ENCODE measurements at places on chromosomes 11 and 22.

DNA sequence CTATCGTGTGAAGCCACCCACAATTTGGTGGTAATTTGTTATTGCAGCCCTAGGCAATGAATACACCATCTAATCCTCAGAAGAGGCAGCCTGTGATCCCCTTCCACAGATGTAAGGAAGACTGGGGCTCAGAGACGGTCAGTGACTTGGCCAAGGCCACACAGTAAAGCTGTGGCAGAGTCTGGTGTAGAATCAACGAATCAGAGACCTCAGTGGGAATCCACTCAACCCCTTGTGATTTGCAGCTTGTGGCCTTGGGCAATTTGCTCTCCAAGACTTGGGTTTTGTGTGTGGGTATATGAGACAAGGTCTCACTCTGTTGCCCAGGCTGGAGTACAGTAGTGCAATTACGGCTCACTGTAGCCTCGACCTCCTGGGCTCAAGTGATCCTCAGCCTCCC is 1.9 kb downstream of the LGALS2 start:
- no peak for DNase-seq

GRCh38 chr22:39946126-39946502 is 14.1 kb upstream of the TMA7B start:
- DNase-seq: no peak

DNA sequence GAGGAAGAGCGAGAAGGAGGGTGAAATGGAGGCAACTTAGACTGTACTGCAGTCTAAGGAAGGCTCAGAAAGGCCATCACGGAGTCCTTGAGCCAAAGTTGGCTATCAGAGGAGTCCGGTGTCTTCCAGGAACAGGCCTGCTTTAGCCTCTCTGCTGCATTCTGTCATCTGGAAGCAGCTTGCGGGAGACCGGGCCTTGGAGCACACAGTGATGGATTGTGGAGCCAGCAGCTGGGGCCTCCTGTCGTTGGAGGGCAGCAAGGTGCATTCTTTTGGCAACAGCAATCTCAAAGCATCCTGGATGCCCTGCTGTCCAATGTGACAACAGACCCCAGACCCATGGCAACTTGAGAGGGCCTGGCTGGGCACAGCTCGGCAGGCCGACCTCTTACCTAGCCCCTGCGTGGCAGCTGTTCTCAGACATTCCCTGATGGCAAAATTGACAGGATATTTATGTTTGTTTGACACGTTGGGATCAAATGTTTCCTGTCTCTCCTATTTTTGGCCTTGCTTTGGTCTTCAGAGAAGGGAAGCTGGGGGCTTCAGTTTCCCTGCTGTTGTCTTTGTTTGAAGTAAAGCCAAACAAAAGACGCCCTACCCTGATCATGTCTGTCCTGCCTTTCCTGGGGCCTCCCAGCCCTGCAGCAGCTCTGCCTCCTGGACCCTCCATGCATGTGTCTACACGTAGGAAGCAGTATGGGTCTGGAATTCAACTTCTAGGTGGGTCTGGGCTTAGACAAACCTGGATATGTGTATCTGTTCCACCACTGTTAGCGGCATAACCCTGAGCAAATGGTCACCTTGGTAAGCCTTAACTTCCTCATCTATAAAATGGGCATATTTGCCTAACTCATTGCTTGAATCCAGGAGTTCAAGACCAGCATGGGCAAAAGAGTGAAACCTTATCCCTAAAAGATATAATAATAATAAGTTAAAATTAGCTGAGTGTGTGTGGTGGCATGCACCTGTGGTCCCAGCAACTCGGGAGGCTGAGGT is 43.9 kb upstream of the LMO2 start:
- DNase-seq: no peak

DNA sequence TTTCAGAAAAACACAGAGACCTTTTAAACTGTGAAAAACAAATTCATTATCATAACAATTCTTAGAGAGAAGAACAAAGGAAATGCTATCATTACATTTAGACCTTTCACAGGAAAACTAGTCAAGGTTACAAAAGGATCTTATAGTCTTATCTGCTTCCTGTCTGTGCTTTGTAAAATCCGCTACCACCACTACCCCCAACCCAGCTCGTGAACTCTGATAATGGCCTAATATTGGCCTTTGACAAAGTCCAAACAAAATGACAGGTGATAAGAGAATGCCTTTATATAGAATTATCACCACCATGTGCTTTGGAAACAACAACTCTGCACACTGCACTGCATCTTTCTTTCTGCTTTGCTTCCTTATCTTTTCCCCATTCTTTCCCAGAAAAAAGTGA is 272.5 kb downstream of the SBF2 start:
- no peak for DNase-seq

DNA sequence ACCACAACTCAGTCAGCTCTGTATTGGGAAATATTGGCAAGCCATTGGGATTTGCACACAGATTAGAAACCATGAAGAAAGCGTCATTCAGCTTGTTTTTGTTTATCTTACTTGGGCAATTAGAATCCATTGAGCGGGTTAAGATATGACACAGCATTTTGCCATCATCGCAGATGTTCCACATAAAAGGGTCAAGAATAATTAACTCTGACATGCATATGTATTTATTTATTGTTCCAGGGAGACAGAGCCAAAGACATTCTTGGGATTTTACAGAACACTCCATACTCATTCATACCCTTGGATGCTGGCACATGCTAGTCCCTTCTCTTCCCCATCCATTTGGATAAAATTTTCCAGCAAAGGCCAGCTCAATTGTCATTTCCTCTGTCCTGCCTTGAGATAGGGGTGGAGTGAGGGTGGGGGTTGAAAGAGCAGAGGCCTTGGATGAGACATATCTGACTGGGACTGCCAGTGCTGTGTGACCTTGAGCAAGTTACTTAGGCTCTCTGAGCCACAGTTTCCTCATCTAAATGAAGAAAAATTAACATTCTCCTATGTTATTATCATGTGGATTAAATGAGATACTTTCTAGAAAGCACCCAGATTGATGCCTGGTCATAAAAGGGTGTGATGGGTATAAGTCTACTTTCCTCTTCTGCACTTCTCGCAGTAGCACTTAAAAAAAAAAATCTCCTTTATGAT is 179.7 kb downstream of the RRAS2 start:
- no peak for DNase-seq

- DNase-seq: no peak
Measured at GRCh38 chr11:2944530-2944929, 15.3 kb upstream of the PHLDA2 start.

DNA sequence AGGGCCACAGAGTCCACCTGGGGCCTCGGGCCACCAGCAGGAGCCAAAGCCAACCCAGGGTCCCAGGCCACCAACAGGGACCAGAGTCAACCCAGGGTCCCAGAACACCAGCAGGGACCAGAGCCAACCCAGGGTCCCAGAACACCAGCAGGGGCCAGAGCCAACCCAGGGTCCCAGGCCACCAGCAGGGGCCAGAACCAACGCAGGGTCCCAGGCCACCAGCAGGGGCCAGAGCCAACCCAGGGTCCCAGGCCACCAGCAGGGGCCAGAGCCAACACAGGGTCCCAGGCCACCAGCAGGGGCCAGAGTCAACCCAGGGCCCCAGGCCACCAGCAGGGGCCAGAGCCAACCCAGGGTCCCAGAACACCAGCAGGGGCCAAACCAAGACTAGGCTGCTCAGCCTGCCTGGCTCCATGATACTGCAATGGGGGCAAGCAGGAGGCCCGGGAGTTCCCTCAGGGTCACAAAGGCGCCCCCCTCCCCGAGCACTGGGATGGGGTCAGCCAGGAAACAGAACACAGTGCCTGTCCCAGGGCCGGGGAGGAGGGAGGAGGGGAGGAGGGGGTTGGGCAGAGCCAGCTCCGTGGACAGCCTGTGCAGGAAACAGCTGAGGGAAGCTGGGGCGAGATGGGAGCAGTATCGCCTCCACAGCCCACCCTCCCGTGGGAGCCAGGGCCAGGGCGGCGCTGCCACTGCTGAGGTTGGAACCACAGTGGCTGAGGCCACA is 62.0 kb upstream of the PRR5 start:
- DNase-seq: no peak

GRCh38 chr11:68724293-68724692 is 27.0 kb downstream of the TESMIN start:
- DNase-seq: no peak

GRCh38 chr11:130449996-130450769 is 1.7 kb downstream of the ADAMTS15 start:
- no peak for DNase-seq

DNA sequence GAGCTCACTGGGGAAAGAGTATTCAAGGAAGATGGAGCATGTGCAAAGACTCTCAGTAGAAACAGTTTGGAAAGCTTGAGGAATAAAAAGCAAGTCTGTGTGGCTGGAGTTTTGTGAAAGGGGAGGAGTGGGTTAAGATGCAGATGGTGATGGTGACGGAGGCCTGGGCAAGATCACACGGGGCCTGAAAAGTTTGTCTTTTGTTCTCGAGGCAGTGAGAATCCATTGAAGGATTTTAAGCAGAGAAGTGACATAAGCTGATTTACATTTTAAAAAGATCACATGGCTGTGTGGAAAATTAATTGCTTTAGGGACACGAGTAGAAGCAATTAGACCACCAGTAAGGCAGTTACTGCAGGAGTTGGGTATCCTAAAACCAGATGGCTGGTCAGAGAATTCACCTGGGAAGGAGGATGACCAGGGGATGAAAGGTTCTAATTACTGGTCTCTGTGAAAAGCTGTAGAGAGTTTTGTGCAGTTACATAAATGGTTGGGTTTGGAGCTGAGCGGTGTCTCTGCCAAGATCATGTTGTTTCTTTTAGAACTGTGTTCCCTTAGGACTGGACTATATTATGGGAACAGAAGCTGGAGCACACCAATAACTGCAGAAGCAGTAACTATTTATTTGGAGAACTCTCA is 7.1 kb downstream of the RRP8 start:
- DNase-seq: no peak

- DNase-seq: no peak
Measured at GRCh38 chr22:40484906-40485669, 114.7 kb downstream of the SGSM3 start.

DNA sequence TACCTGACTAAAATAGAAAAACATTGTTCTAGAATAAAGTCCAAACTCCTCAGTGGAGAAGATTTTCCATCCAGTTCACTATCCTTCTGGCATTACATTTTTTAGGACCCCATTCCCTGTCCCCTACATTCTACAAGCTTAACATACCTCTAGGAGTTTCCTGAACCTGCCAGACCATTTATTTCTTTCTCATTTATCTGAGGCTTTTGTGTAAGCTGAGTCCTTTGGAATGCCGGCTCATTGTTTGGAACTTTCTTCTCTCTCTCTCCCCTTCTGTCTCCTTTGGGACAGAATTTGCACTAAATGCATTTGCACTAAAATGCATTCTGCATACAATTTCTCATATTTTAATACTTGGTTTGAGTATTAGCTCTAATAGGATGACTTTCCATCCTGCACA is 393.0 kb upstream of the ANO3 start:
- DNase-seq: no peak

- no peak for DNase-seq
Measured at GRCh38 chr11:88288560-88288959, 49.0 kb downstream of the CTSC start.

Measured in CD4-positive, alpha-beta T cell treated with Interleukin-12 subunit alpha and Interleukin-12 subunit beta, for 1 hour (primary cell).